ENCODE measurements at places on chromosomes 4 and X. TPM values are rescaled to one million over a fixed set of nuclear protein-coding genes. Genes with fewer than 3 reads are reported as not detected.
A peak's percentile ranks its signal among the peaks of the same experiment; 100 is the strongest.

GIMD1 gene
- total RNA-seq: not detected

PDZD4 gene
- 12.6 TPM for total RNA-seq

CT45A3 gene
- total RNA-seq: not detected

FAM3A gene
- total RNA-seq: 6.2 TPM

CACNA1F gene
- total RNA-seq: 0.07 TPM

MSANTD1 gene
- 2.1 TPM for total RNA-seq

GLRA3 gene
- total RNA-seq: not detected

ARHGAP24 gene
- total RNA-seq: 25.4 TPM

IL1RAPL2 gene
- total RNA-seq: not detected

DDX53 gene
- not detected for total RNA-seq

DNA sequence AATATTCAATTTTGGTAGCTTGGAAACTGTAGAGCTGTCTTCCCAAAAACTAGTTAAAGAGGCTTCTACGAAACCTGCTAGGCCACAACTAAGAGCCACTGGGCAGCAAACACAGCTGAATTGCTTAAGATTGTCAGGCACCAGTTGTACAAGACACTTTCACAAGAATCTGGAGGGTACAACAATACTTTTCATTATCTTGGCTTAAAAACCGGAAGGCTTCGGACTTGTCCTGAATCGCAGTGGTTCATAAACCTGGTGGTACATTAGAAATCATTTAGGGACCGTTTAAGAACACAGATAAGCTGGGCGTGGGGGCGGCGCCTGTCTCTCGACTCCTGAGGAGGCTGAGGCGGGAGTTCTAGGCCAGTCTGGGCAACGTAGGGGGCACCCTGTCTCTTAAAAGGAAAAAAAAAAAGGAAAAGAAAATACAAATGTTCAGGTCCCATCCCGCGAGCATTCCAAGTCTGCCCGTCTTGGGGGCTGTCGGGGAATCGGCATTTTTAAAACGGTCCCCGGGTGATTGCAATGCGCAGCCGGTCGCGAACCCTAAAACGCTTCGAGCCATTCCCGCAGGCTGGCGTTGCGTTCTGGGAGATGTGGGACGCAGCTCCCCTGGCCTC, 763 bp downstream of the PYURF start:
- peak; percentile 38 for DNase-seq
- no peaks in the 10 kb centered on the region for H3K4me1 ChIP-seq
- no peaks in the 10 kb centered on the region for H3K27me3 ChIP-seq
- no peaks in the 10 kb centered on the region for H3K36me3 ChIP-seq
- peak overlapping the region; percentile 93 for H3K27ac ChIP-seq

- H3K27me3 ChIP-seq: no peaks in the 10 kb centered on the region
- DNase-seq: no peak
- H3K27ac ChIP-seq: no peak overlapping the region
- no peak overlapping the region for H3K4me3 ChIP-seq
Measured at GRCh38 chrX:75067931-75068330, 88.2 kb downstream of the ABCB7 start.

- H3K27me3 ChIP-seq: no peaks in the 10 kb centered on the region
- no peaks in the 10 kb centered on the region for H3K36me3 ChIP-seq
- no peak for DNase-seq
Measured at GRCh38 chrX:78133238-78133960, 6.1 kb downstream of the TAF9B start.

GRCh38 chrX:45540181-45540580, 339.5 kb upstream of the DIPK2B start:
- no peak overlapping the region for H3K4me3 ChIP-seq
- DNase-seq: no peak
- no peak overlapping the region for H3K27ac ChIP-seq

GRCh38 chrX:154600759-154601374, 15.9 kb downstream of the CTAG1A start:
- H3K4me1 ChIP-seq: no peaks in the 10 kb centered on the region
- no peaks in the 10 kb centered on the region for H3K36me3 ChIP-seq
- no peak overlapping the region for H3K4me3 ChIP-seq
- DNase-seq: no peak

DNA sequence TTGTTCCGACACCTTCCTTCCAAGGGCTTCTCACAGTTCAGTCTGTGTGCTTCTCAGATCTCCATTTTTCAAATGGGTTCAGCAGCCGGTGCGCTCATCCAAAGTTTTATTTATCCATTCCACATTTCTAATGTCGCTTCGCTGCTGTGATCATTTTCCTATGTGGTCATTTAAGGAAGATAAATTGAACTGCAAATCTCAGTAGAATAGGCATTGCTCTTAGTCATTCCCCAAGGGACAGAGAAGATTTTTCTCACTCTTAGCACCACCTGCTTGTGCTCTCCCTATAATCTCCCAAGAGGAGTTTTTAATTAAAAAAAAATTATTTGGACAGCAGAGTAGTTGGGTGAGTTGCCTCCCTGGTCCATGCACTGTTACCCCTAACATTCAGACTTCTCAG, 278.9 kb upstream of the GATB start:
- H3K4me1 ChIP-seq: no peaks in the 10 kb centered on the region
- H3K27me3 ChIP-seq: peaks cover 4% of the 10 kb centered on the region
- H3K4me3 ChIP-seq: no peak overlapping the region
- no peaks in the 10 kb centered on the region for H3K36me3 ChIP-seq
- no peak overlapping the region for H3K27ac ChIP-seq
- DNase-seq: no peak

- no peak for DNase-seq
- no peaks in the 10 kb centered on the region for H3K4me1 ChIP-seq
- no peak overlapping the region for H3K4me3 ChIP-seq
- H3K27ac ChIP-seq: no peak overlapping the region
- H3K36me3 ChIP-seq: no peaks in the 10 kb centered on the region
- H3K27me3 ChIP-seq: no peaks in the 10 kb centered on the region
Measured at GRCh38 chr4:13496605-13497004, 12.5 kb upstream of the RAB28 start.

- H3K27ac ChIP-seq: no peak overlapping the region
- DNase-seq: no peak
- no peak overlapping the region for H3K4me3 ChIP-seq
- H3K36me3 ChIP-seq: no peaks in the 10 kb centered on the region
Measured at GRCh38 chrX:129771266-129771995, 8.3 kb upstream of the SASH3 start.

- no peak for DNase-seq
- peak overlapping the region; percentile 89 for H3K27ac ChIP-seq
- H3K27me3 ChIP-seq: no peaks in the 10 kb centered on the region
- H3K4me3 ChIP-seq: peak overlapping the region; percentile 50
- no peaks in the 10 kb centered on the region for H3K36me3 ChIP-seq
Measured at GRCh38 chrX:71282514-71283402, 677 bp upstream of the NONO start.

DNA sequence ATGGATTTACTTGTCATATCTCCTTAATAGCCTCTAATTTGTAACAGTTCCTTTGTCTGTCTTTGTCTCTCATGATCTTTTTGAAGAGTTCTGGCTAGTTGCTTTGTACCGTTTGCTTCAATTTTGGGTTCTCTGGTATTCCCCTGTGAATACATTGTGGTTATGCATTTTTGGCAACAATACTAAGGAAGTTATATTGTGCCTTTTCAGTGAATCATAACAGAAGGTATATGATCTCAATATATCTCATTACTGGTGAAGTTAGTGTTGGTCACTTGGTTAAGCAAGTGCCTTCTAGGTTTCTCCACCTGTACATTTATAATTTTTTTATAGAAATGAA, 48.6 kb downstream of the DCLK2 start:
- no peak overlapping the region for H3K27ac ChIP-seq
- H3K4me3 ChIP-seq: no peak overlapping the region
- no peaks in the 10 kb centered on the region for H3K36me3 ChIP-seq
- H3K27me3 ChIP-seq: no peaks in the 10 kb centered on the region

DNA sequence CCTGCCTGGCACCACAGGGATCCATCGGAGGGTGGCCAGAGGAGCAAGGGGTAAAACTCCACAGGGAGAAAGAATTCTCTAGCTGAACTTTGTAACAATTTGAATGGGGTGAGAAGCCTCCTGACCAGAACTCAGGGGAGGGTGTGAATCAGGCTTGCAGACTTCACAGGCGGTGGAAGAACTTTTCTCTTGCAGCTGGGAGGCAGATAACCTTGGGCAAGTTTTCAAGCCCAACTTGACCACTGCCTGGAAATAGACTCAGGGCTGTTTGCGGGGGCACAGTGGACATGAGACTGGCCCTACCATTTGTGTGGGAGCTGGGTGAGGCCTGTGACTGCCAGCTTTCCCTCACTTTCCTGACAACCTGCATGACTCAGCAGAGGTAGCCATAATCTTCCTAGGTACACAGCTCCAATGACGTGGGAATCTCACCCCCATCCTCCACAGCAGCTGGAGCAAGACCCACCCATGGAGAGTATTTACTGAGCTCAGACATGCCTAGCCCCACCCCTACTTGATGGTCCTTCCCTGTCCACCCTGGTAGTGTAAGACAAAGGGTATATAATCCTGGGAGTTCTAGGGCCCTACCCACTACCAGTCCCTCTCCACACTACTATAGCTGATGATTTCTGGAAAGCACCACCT, 210.0 kb upstream of the AGTR2 start:
- no peaks in the 10 kb centered on the region for H3K36me3 ChIP-seq
- no peak for DNase-seq
- H3K27ac ChIP-seq: no peak overlapping the region
- H3K4me3 ChIP-seq: no peak overlapping the region

GRCh38 chr4:88738180-88738579, 40.6 kb upstream of the NAP1L5 start:
- no peaks in the 10 kb centered on the region for H3K36me3 ChIP-seq
- no peak for DNase-seq
- no peaks in the 10 kb centered on the region for H3K27me3 ChIP-seq
- peaks cover 20% of the 10 kb centered on the region for H3K4me1 ChIP-seq
- H3K4me3 ChIP-seq: no peak overlapping the region

GRCh38 chr4:138740816-138741745, 274.5 kb upstream of the NOCT start:
- no peak overlapping the region for H3K4me3 ChIP-seq
- H3K27ac ChIP-seq: no peak overlapping the region
- H3K27me3 ChIP-seq: no peaks in the 10 kb centered on the region
- H3K4me1 ChIP-seq: no peaks in the 10 kb centered on the region
- no peaks in the 10 kb centered on the region for H3K36me3 ChIP-seq

DNA sequence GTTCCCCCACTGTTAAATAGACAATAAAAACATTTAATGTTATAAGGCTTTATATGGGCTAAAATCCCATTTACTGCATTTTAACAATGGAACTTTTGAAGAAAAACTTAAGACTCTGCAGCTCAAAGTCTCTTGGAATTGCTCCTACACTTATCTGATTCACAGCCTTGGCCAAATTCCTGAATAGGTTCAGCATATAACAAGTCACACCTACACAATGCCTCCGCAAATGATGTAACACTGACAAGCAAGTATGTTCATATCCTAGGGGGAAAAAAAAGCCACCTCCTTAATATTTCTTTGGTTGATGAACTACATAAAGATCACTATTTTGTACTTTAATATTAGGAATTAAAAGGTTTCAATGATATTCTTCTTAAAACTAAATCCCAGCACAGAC, 34.5 kb downstream of the RPS6KA6 start:
- H3K4me3 ChIP-seq: no peak overlapping the region
- no peaks in the 10 kb centered on the region for H3K4me1 ChIP-seq

DNA sequence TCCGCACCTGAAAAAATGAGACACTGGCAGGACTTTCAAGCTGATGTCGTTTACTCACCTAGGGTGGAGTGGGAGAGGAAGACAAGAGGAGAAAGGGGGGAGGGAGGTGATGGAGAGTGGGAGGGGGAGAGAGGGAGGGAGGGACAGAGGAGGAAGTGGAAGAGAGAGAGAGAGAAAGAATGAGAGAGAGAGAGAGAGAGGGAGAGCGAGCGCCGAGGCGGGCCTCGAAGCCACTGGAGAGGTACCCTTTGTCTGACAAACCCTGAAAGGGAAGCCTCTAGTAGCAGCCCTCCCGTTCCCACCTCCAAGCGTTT, 296 bp upstream of the ADGRL3 start:
- no peak for DNase-seq
- H3K4me3 ChIP-seq: no peak overlapping the region
- H3K27me3 ChIP-seq: no peaks in the 10 kb centered on the region
- H3K36me3 ChIP-seq: no peaks in the 10 kb centered on the region

- peak overlapping the region; percentile 41 for H3K27ac ChIP-seq
- no peaks in the 10 kb centered on the region for H3K36me3 ChIP-seq
- no peaks in the 10 kb centered on the region for H3K4me1 ChIP-seq
- DNase-seq: no peak
- no peaks in the 10 kb centered on the region for H3K27me3 ChIP-seq
Measured at GRCh38 chr4:169225812-169226211, 44.9 kb downstream of the SH3RF1 start.

DNA sequence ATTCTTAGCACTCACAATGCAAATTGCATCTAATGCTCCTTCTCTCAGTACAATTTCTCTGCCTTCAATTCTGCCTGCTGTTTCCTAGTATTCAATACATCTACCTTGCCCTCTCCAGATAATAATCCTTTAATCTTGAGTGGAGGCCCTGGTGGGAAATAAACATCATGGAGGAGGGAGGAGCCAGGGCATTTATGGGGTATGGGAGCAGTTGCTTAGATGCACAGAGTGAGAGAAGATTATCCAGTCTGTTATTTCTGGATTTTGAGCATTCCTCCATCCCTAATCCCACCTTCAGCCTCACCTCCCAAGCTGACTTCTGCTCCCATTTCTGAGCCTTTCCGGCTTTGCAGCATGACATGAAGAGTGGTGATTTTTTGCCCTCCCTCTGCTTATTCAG, 127.9 kb upstream of the PPP3CA start:
- H3K4me1 ChIP-seq: no peaks in the 10 kb centered on the region
- H3K4me3 ChIP-seq: no peak overlapping the region
- no peaks in the 10 kb centered on the region for H3K27me3 ChIP-seq

GRCh38 chr4:7392438-7393421, 42.0 kb downstream of the PSAPL1 start:
- peak; percentile 28 for DNase-seq
- H3K27ac ChIP-seq: no peak overlapping the region
- H3K4me1 ChIP-seq: no peaks in the 10 kb centered on the region
- no peak overlapping the region for H3K4me3 ChIP-seq

DNA sequence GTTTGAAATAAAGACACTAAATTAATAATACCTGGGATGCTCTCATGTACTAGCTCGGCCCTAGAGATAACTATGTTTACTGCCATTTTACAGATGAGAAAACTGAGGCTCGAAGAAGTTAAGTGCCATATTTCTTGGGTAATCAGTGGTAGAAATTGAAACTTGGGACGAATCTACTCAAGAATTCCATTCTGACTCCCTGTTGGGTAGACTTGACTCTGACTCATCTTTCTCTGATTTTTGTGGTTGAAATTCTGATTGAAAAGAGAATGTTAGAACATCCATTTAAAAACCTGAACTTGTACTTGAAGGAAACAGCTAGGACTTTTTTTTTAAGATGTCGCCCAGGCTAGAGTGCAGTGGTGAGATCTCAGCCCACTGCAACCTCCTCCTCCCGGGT, 50.1 kb upstream of the NSUN7 start:
- no peak for DNase-seq
- no peaks in the 10 kb centered on the region for H3K4me1 ChIP-seq
- H3K27ac ChIP-seq: no peak overlapping the region
- no peaks in the 10 kb centered on the region for H3K36me3 ChIP-seq
